Fibroblast of lung (primary cell): ENCODE measurements at places on chromosomes 13 and 19. TPM values are rescaled to one million over a fixed set of nuclear protein-coding genes. Genes with fewer than 3 reads are reported as not detected.
A peak's percentile ranks its signal among the peaks of the same experiment; 100 is the strongest.

The COL4A2 gene
- total RNA-seq, result 93.1 and 123 TPM in 2 replicates

The PALM3 gene
- total RNA-seq, result 0.51 and 1.3 TPM in 2 replicates

DNA sequence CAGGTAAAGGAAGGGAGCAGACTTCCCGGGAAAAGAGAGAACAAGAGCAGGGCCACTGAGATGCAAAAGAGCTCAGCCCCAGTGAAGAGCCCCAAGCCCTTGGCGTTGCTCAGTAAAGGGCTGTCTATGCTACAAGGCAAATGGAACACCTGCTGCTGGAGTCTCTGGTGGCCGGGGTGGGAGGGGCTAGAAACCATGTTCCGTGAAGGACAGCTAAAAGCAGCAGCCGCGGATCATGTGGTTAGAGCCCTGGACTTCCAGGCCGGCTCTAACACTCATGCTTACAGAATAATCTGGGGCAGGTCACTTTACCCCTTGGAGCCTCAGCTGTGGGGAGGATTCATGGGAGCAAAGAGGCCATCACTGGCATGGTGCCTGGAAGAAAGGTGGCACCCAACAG lies 17.8 kb downstream of the POU2F2 start:
- DNase-seq, result no peak

The VSTM1 gene
- total RNA-seq, result not detected in 2 replicates

GRCh38 chr19:18995804-18996241 lies 37.5 kb downstream of the SUGP2 start:
- peak; percentile 93 for DNase-seq
